ENCODE measurements at places on chromosomes 3 and 15. TPM values are rescaled to one million over a fixed set of nuclear protein-coding genes. Genes with fewer than 3 reads are reported as not detected.

AP3B2 gene
- 52.9 TPM for total RNA-seq

GRCh38 chr3:39295184-39295775 lies 15.4 kb upstream of the CX3CR1 start:
- no peak for DNase-seq

ALPK3 gene
- total RNA-seq, result 1.6 TPM

TMEM212 gene
- not detected for total RNA-seq

DNA sequence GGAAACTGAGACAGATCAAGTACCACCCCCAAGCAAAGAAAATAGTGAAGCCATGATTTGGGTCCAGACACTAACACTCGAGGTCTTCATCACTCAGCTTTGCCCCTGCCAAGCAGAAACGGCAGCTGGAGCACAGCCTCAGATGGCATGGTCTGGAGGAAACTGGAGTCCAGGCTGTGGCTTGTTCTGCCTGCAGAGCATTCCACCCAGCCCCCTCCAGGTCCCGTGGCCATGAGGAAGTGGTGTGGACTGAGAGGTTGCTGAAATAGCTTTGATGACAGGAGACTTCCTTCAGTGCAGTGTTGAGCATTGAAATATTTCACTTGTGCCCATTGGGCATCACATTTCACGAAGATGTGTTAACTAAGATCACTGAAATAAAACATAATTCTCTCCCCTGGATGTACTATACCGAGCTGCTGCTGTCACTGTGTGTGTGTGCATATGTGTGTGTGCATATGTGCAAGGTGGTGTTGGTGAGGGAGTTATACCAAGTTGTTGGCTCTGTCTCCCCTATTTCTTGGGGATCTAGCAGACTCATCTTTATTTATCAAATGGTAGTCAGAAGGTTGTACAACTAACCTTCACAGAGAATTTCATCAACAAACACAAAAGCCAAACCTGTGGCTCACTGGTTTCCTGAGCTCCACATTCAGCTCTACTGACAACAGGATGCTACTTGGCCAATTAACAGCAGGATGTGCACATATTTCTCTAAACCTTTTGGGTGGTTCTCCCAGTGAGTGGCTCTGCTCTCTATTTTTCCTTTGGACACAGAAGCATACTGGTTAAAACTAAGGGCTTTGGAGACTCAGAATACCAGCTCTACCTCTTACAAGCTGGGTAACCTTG lies 660.1 kb upstream of the CFAP20DC start:
- DNase-seq, result no peak

ATP13A4 gene
- 17.2 TPM for total RNA-seq

- DNase-seq, result no peak
Measured at GRCh38 chr3:49333091-49333490, 6.8 kb downstream of the USP4 start.

CLDN16 gene
- total RNA-seq, result under 0.01 TPM

DNA sequence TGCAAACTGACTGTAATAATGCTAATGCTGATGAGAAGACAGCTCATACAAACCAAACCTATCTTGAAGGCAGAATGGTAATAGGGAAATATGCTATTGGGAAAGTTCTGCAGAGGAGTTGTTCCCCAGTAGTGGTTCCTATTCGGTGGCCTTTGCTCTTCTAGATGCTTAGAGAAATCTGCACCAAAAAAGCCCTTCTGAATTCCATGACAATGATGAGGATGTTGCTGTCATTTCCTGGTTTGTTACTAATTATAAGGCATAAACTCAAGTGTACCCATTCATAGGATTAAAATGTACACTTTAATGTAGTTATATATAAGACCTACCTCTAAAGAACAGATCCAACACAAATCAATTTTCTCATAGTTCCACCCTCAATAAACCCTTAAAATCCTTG lies 30.1 kb downstream of the TOMM70 start:
- DNase-seq, result no peak

SCN11A gene
- 0.31 TPM for total RNA-seq

GRCh38 chr3:153331676-153332075 lies 169.7 kb downstream of the RAP2B start:
- DNase-seq, result no peak

GRCh38 chr3:183094711-183095110 lies 4.6 kb downstream of the MCCC1 start:
- DNase-seq, result no peak

ASB14 gene
- total RNA-seq, result not detected

- no peak for DNase-seq
Measured at GRCh38 chr15:81163961-81164800, 30.1 kb downstream of the CFAP161 start.

GRCh38 chr3:32973982-32974381 lies 22.5 kb downstream of the CCR4 start:
- no peak for DNase-seq

DNA sequence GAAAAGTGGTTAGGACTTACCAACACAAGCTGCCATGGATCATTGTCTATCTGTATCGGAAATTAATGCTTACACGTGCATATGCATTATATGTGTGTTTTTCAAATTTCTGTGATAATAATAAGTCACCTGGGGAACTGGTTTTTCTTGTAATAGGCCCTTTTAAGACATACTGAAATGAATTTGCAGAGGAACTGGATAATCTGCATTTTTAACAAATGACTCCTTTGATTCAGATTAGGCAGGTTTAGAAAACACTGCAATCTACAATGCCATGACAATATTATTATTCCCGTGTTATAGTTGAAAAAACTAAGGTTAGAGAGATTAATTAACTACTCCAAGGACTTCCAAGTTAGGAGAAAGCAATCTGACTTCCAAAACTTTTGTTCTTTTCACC lies 23.4 kb downstream of the STRIT1 start:
- DNase-seq, result no peak

DNA sequence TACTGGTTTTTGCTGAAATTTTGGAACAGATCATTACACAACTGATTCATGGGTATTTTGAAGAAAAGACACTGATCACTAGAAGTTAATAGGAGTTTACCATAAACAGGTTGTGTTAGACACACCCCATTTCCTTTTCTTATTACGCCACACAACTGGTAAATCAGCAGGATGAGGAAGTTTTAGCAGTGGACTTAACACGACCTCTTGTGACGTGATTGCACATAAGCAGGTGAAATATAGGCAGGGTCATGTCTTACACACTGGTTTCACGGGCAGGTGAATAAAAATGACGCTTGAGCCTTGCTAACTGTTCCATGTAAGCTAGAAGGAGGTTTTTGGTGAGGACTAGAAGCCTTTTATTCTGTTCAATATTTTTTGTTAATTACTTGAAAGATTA lies 27.1 kb upstream of the TPRG1 start:
- no peak for DNase-seq

CADM2 gene
- total RNA-seq, result 96.5 TPM

PAQR9 gene
- 0.94 TPM for total RNA-seq

GRCh38 chr15:76667943-76668715 lies 237.0 kb downstream of the SCAPER start:
- DNase-seq, result no peak

- DNase-seq, result no peak
Measured at GRCh38 chr15:100844167-100844566, 35.5 kb upstream of the ALDH1A3 start.

MCTP2 gene
- total RNA-seq, result 0.62 TPM

- DNase-seq, result no peak
Measured at GRCh38 chr3:45241206-45241605, 15.1 kb upstream of the TMEM158 start.

GRCh38 chr3:188350961-188351360 lies 197.0 kb downstream of the LPP start:
- DNase-seq, result no peak
